Esophagus muscularis mucosa (tissue), 4 donors: ENCODE measurements at places on chromosomes 16 and 17. TPM values are rescaled to one million over a fixed set of nuclear protein-coding genes. Genes with fewer than 3 reads are reported as not detected.

The TMEM106A gene
- 3.6 TPM for total RNA-seq

The DNAH9 gene
- not detected for total RNA-seq

The SCRN2 gene
- 20.2 TPM for total RNA-seq

The GUCY2D gene
- 1.1 TPM for total RNA-seq

The DOC2A gene
- total RNA-seq: not detected

The SEC14L5 gene
- 0.83 TPM for total RNA-seq

The KRTAP16-1 gene
- not detected for total RNA-seq

The CDC42EP4 gene
- 48.6 TPM for total RNA-seq

The CCL23 gene
- total RNA-seq: 2.1 TPM

The TBX6 gene
- total RNA-seq: 1.3 TPM

The CDRT15L2 gene
- total RNA-seq: not detected

The UMOD gene
- total RNA-seq: not detected

The COL1A1 gene
- 123 TPM for total RNA-seq
